ENCODE measurements at places on chromosomes 1 and 21. TPM values are rescaled to one million over a fixed set of nuclear protein-coding genes. Genes with fewer than 3 reads are reported as not detected.

Gene CRB1
- not detected for total RNA-seq

GRCh38 chr1:237327061-237327460 is 285.1 kb downstream of the RYR2 start:
- no peak for DNase-seq

Gene CIART
- total RNA-seq, result 3.4 TPM

- DNase-seq, result no peak
Observed at GRCh38 chr1:11138952-11139351, 39.3 kb upstream of the EXOSC10 start.

GRCh38 chr1:209030454-209031167 is 552.9 kb upstream of the CAMK1G start:
- no peak for DNase-seq

Measured in activated T-helper 1 cell treated with anti-CD3 and anti-CD28 coated beads, Interleukin-12 subunit alpha, Interleukin-12 subunit beta, Interleukin-2, Interleukin-4 antibody, amounts not matched to agents 30 ng/mL and 10 ng/mL and 1 ng/mL, durations not matched to agents 14 hours and 24 hours and 36 hours (primary cell).